Stimulated activated CD4-positive, alpha-beta T cell treated with anti-CD3 and anti-CD28 coated beads, TNF-alpha, amount 100 ng/mL, for 24 hours (primary cell): ENCODE measurements at places on chromosomes 4 and X.

DNA sequence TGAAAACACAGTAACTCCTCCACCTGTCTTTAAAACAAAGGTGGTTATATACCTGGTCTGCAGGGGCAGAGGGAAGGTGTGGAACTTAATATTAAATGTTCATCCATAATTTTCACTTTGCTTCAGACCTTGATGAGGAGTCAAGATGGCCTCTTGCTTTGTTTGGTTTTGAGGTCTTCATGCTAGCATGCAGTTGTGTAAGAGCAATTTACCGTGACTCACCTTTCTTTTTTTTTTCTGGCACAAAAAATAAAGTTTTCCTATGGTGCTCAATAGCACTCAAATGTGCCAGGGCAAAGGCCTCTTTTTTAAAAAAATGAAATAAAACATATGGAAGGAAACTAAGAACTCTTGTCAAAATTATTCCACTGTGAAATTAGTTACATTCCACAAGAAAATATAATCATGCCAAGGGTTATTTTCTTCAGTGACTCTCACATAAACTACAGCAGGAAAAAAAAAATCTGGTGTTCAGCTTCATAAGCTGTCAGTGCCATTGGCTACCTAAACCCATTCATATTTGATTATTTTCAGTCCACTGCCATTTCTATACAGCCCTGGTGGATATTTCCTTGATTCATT lies 128.2 kb downstream of the SLC7A11 start:
- DNase-seq: no peak

- no peak for DNase-seq
These were observed 434.7 kb downstream of the PACRGL start for GRCh38 chr4:21134994-21135393.

DNA sequence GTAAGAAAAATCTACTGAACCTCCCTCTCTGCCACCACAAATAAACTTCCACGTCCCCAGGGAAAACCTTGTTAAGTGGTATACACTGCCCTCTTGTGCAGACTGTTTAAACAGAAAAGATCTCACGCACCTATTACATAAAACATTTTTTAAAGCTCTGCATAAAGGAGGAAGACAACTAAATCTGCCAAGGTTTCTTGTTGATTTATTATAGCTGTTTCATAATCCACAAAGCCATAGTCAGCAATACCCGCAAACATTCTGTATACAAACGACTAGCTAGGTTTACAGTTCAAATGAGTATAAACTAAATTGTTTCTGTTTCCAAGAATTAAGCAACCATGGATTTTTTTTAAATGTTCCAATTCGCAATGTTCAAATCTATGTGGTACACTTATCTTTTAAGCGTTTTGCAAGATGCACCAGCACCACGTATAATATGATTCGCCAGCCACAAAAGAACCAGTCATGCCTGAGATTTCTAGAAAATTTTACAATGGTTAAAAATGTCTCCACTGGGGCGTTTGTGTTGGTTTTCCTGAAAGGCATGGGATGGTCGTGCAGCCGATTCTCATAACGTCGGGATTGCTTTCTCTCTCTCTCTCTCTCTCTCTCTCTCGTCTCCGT lies 164.6 kb downstream of the PRKX start:
- no peak for DNase-seq

GRCh38 chr4:57605376-57605775 lies 495.2 kb upstream of the IGFBP7 start:
- no peak for DNase-seq

- DNase-seq: no peak
These were observed 41.1 kb downstream of the FRMD7 start for GRCh38 chrX:132086672-132087071.
